Effector CD4-positive, alpha-beta T cell (primary cell): ENCODE measurements at places on chromosomes 16 and 17.

DNA sequence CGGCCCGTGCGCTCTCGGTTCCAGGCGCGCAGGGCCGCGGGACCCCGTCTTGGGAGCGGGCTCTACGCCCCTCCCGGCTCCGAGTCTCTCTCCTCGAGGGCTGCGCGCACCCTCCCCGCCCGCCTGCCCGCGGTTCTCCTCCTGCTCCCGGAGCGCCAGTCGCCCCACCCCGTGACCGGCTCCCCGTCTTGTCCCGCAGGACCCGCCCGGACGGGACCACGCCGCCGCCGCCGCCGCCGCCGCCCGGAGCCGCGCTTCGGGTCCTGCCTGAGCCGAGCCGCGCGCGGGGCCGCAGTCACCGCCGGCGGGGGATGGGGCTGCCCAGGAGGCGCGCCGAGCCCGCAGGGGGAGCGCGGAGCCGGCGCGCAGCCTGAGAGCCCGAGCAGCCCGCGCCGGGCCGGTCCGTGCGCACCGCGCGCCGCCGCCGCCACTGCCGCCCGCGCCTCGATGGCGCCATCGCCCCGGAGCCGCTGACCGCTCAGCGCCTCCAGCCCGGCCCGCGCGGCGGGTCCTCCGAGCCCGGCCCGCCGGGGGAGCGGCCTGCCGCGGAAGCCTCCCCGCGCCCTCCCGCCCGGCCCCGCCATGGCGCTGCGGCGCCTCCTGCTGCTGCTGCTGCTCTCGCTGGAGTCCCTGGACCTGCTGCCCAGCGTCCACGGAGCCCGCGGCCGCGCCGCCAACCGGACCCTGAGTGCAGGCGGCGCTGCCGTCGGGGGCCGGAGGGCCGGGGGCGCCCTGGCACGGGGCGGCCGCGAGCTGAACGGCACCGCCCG is at the start of gene SHISA6:
Gene SHISA6, plus strand, starts transcription at position 373 of the 770 bp plus-strand sequence.
- DNase-seq = no peak

GRCh38 chr17:49703557-49704277 is 4.0 kb downstream of the SLC35B1 start:
- DNase-seq = no peak

DNA sequence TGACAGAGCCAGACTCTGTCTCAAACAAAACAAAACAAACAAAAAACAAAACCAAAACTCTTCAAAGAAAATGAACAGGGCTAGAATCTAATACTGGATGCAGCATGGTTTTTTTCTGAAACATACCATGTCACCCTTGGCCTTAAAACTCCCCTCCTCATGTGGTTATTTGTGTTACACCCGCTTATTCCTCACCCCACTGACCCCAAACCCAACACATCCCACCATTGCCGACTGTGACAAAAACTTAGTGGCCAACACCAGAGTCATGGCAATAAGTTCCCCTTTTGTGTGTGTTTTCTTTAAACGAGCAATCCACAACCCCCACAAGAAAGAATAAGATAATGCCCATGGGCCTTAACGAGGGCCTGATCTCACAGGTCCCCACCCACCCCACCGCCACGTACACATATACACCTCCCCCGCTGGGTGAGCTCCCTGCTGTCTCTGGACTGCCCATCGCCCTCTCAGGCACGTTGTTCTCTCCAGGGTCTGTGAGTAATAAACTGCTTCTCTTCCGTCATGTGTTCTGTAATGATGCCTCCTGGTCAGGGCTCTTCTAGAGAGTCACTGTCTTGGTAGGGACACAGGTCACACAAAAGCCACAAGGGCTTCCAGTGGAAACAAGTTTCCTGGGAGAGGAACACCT is 16.8 kb upstream of the ENGASE start:
- DNase-seq = no peak

- DNase-seq = no peak
Observed at GRCh38 chr17:18910881-18911280, 41.1 kb upstream of the SLC5A10 start.
